Psoas muscle (tissue), 8 donors: ENCODE measurements at places on chromosomes 5 and 9. TPM values are rescaled to one million over a fixed set of nuclear protein-coding genes. Genes with fewer than 3 reads are reported as not detected.

- DNase-seq: no peak
Observed at GRCh38 chr5:81247441-81247972, 14.4 kb downstream of the CKMT2 start.

DNA sequence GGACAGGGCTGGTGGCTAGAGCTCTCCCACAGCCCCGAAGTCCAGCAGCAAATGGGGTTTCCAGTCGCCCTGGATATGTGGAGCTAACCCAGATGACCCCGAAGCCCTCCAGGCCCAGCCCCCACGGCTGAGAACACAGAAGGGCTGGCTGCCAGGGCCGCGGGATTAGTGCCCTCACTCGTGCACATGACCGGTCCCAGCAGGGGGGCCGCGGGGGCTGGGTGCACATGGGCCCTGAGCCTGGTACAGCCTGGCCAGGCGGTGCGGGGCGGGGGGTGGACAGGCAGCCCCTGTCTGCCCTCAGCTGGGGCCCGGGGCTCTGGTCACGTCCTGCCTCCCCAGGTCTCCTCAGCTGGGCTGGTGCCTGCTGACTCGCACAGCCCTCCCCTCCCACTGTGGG, 5.9 kb downstream of the SSNA1 start:
- DNase-seq: no peak

DNA sequence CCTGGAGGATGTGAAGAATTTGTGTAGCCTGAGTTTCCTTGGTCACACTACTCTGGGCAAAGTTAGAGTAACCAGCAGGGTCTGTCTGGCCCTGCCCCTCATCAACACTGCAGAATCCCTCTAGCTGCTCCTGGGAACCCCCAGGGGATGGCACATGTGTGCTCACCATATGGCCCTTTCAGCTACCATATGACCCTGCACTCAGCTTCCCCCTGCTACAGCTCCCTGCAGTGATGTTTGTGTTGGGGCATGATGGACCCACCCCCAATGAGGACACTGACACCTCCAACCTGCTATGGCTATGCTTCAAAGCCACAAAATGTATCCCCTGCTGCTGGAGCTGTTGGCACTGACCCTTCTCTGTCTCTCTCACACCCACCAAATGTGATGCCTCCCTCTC, 152.7 kb downstream of the SNX18 start:
- no peak for DNase-seq

- DNase-seq: no peak
Observed at GRCh38 chr5:143379606-143380005, 23.9 kb downstream of the NR3C1 start.

GRCh38 chr5:178304016-178304415, 71.4 kb upstream of the PHYKPL start:
- DNase-seq: no peak

Gene PNPLA7
- 1.2 TPM for polyA plus RNA-seq

Gene CAVIN4
- 25.6 TPM for polyA plus RNA-seq

Gene PAPPA
- polyA plus RNA-seq: 0.17 TPM

Gene ANKRD34B
- not detected for polyA plus RNA-seq
